SK-N-DZ (cell line): ENCODE measurements at places on chromosomes 6 and 20.
A peak's percentile ranks its signal among the peaks of the same experiment; 100 is the strongest.

- DNase-seq = no peak
Observed at GRCh38 chr6:22079783-22080182, 217.1 kb downstream of the PRL start.

DNA sequence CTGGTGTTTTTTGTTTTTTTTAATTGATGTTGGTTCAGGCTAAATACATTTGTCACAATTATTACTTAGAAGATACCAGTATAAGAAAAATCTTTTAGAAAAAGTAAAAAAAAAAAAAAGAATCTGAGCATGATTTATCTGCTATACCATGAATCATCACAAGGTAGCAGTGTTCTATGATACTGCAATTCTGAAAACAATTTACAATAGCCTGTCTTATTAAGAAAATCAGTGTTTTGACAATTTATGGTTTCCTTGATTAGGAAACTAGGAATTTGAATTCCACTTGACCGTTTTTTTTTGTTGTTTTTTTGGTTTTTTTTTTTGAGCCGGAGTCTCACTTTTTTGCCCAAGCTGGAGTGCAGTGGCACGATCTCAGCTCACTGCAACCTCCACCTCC, 9.3 kb upstream of the MAK start:
- DNase-seq = no peak

DNA sequence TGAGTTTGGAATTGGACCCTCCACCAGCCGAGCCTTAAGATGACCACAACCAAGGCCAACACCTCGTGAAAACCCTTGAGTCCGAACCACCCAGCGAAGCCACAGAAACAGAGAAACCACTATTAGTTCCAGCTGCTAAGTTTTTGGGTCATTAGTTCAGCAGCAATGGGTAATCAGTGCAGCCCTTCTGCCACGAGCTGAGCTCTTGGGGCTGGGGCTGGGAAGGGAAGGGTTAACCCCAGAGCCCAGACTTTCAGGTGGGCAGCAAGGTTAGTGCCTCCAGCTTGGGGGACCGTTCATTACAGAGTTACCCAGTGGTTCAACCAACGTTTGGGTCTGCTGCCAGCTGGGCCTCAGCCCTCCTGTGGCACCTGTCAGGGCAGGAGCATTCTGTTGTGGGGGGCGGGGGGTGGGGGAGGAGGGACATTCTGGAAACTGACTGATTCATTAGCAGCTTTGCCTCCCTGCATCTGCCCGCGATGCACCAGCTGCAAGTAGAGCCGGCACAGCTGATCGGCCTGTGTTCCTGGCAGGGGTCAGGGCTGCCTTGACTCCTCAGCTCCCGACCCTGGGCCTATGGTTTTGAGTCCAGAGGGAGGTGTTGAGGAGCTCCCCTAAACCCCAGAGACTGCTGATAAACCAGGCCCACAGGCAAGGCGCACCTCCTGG, 52.7 kb downstream of the TGM2 start:
- DNase-seq = no peak

DNA sequence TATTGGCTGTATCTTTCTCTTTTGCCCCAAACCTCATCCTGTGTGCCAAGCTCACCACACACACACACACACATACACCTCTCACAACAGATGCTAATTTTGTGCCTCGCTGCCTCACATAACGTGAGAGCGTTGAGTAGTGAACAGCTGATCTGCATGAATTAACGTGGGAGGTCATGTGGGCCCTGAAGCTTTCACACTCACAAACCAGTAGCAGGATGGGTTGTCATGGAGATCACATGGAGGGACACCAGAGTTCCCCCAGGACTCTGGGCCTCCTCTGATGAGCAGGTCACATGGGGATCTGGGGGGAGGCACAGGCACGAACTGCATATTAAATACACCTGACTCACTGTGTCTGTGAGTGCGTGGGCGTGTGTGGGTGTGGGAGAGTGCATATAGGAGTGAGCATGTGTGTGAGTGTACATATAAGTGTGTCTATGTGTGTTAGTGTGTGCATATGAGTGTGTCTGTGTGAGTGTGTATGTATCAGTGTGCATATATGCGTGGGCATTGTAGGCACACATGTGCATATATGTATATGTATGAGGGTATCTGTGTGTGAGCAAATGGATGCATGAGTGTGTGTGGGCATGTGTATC, 62.7 kb upstream of the SULF2 start:
- no peak for DNase-seq

DNA sequence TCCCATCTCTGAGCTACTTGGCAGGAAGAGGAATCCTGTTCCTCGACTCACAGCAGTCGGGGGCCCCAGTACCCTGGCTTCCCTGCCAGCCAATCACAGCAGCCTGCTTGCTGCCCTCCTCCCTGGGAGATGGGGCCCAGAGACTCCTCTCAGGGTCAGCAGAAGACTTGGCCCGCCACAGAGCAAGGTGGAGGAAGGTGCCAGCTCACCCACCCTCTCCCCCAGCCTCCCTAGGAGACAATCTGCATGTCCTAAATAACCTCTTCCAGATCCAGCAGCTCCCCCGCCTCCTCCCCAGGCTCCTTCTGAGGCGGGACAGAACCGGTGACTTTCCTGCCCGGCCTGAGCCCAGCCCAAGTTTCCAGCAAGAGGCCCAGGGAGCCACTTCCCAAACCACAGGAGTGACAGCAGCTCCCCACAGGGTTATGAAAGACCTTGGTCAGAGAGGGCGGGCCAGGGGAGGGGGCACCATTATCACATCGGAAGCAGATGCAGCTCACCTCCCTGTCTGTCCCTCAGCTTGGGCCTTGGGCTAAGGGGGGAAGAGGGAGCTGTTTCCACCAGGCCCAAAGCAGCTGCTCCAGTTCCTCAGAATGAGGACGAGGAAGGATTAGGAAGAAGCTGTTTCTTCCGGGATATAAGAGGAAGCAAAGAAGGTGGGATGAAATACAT, 2.3 kb downstream of the CCND3 start:
- DNase-seq = no peak

DNA sequence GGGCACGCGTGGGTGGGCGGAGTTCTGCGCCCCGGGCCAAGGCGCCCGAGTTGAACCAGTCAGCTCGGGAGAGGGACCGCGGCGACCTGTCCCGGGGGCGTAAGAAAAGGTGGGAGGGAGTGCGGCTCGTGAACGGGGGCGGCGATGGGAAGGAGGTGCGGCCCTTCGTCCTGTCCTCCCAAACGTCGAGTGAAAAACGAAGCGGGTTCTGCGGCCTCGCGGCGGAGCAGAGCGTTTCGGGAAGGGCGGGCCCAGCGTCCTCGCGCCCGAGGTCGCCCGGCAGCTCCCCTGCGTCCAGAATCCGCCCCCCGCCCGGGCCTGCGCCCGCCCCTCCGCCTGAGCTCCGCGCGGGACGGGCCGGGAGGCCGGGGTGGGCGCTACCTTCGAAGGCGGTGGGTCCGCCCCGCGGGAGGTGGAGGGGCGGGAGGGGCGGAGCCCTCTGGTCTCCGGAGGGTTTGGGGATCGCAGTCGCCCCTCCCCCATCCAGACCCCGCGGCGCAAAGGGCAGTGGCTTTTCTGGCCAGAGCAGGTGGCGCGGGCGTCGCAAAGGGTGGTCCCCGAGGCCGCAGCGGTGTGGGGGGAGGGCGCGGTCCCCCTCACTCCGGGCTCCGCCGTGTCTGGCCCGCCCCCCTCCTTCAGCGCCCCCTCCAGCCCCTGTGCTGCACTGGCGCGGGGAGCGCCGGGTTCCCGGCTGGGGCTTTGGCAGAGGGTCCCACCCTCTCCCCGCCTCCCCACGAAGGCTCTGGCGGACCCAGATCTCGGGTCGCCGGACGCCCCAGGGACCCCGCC, 838 bp downstream of the STMN3 start:
- DNase-seq = peak; percentile 85

DNA sequence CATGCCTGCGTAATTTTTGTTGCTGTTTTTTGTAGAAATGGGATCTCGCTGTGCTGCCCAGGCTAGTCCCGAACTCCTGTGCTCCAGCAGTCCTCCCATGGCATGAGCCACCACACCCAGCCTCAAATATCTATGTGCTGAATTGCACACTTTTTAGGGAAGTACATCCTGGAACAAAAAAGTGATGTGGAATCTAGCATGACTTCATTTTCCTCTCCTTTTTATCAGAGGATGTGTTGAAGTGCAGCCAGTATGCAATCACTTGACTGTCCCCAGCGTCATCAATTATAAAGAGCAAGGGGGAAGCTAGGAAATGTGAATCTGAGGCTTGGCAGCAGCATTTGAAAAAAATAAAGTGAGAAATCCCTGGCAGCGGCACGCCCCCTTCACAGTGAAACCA, 6.4 kb upstream of the EXOC2 start:
- DNase-seq = no peak

GRCh38 chr6:51323056-51323455, 504.4 kb downstream of the TFAP2B start:
- DNase-seq = no peak

DNA sequence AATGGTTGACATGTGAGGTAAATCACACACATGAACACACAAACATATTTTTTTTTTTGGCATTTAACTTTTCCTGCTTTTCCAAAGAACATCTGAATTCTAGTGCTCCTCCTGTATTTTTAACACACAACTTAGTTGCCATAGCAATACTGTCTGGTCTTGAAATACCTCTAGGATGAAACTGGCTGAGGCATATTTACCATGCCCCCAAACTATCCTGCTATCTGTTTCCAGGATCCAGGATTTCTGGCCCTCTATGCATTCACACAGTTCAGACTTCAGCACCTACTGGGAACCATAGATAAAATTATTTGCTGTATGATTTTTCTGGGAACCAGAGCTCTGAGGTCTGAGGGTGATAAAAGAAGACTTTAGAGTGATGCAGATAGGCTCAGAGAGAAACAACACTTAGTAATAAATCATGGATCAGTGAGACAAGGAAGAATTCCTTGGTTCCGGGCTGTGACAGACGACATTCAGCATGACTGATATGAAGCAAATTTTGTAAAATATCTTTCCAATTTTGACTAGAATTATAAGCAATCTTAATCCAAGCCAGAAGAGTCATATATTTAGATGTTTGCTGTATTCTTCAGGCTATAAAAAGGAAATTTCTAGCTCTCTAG, 359.7 kb downstream of the BTBD9 start:
- no peak for DNase-seq

GRCh38 chr6:100427452-100427851, 37.3 kb downstream of the SIM1 start:
- DNase-seq = no peak

DNA sequence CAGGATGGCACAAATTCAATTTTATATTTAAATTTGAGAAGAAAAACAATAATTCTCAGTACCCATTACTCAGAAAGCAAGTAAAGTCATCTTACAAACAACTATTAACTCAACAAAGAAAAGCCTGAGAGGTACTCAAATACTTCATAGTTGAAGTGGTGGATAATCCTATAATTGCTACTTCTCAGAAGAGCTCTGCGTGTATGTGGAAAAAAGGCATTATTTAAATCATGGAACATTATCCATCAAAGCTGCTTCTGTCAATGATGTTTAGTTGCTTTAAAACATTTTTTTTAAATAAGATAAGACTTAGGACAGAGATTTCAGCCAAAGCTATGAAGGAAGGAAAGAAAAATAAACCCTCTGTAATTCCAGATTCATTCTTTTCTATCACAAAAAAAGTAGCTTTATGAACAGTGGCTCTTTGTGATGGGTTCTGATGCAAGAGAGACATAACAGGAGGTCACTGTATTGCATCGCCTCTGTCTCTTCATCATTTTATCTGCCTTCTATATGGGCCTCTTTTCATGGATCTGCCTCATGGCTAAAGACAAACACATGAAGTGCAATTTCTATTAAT, 367.9 kb upstream of the SLC35B3 start:
- no peak for DNase-seq

GRCh38 chr20:37385659-37386504, 39.9 kb downstream of the SRC start:
- no peak for DNase-seq

DNA sequence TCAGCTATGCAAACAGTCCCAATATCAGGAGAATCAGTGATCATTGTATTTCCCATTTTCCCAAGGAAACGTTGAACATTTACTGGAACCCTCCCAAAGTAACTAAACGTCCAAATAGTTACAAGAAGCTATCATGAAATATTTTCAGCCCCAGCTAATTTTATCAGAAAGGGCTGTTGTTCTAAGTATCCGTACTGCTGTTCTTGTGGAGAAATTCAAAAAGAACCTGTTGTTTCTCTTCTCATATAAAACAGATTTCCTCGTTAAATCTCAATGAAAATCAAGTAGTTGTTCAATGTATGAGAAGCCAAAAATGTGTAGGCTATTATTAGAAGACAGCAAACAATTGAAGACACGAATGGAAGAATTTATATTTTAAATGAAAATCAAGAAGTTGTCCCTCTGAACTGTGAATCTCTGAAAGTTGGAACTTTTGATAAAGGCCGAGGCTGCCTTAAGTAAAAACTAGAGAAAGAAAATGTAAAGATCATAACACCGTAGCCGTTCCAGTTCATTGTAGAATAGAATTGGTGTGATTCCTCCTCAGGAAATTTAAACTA, 107.7 kb downstream of the HFE start:
- no peak for DNase-seq

- no peak for DNase-seq
Observed at GRCh38 chr20:39941245-39941644, 747.8 kb downstream of the MAFB start.

GRCh38 chr6:6557504-6557839, 31.0 kb upstream of the LY86 start:
- DNase-seq = no peak
